ENCODE measurements at places on chromosomes 3 and 15. TPM values are rescaled to one million over a fixed set of nuclear protein-coding genes. Genes with fewer than 3 reads are reported as not detected.

MESP1 gene
- 0.37 TPM for total RNA-seq

PROS1 gene
- total RNA-seq: 57.9 TPM

NKIRAS1 gene
- total RNA-seq: 16.7 TPM

CSPG5 gene
- total RNA-seq: 0.25 TPM

CHRM5 gene
- total RNA-seq: under 0.01 TPM

LRRK1 gene
- total RNA-seq: 8.5 TPM

SPTSSB gene
- total RNA-seq: 0.44 TPM

NR1I2 gene
- total RNA-seq: under 0.01 TPM

LRRC34 gene
- total RNA-seq: 3.4 TPM

CFAP92 gene
- not detected for total RNA-seq

ARL14 gene
- total RNA-seq: 0.06 TPM

Measured in aortic smooth muscle cell (primary cell).